ENCODE measurements at places on chromosomes 12 and 14. TPM values are rescaled to one million over a fixed set of nuclear protein-coding genes. Genes with fewer than 3 reads are reported as not detected.

GRCh38 chr12:28463396-28463795, 273.1 kb downstream of the CCDC91 start:
- no peak for DNase-seq

DNA sequence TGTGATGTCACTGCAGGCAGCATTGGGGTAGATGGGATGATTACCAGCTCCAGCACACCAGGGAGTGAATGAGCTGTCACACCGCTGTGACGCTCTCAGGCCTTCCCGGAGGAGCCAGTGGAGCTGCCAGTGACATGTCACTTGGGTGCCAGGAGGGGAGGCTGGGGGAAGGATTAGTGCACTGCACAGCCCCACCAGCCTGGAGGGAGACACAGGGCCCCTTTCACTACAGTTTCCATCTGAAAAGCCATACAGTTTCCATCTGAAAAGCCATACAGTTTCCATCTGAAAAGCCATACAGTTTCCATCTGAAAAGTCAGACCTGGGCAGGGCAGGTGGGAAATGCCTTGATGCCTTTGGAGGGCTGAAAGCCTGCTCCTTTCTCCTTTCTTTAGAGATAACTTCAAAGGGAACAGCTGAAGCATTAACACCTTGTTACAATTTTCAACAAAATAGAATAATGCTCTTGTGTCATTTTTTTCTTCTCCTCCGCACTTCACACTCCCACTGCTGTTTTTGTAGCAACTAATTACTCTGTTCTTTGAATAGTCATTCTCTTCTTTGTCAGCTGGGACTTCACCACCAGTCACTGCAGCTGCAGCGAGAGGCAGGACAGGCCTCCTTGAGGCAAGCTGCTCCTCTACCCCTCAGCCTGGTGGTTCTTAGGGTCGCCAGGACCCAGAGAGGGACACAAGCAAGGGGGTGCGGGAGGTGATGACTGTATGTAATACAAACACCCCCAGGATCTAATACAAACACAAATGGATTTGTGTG, 256.9 kb upstream of the RGS6 start:
- no peak for DNase-seq

DNA sequence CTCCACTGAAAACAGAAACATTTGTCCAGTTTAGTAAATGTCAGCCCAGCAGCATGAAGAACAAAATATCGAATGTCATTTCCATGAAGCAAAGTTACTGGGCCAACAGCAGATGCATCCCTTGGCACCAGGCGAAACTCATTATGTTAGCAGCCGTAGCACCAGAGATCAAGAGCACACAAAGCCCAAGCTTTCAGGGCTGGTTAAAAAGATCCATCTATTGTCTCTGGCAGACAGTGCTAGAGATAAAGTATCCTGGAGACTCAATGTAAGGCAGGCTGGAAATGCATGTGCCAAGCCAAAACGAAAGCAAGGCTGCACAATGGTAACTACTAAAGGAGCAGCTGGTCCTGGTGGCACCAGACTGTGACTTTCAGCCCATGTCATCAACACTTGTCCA, 120.3 kb upstream of the PLEKHG7 start:
- no peak for DNase-seq

DNA sequence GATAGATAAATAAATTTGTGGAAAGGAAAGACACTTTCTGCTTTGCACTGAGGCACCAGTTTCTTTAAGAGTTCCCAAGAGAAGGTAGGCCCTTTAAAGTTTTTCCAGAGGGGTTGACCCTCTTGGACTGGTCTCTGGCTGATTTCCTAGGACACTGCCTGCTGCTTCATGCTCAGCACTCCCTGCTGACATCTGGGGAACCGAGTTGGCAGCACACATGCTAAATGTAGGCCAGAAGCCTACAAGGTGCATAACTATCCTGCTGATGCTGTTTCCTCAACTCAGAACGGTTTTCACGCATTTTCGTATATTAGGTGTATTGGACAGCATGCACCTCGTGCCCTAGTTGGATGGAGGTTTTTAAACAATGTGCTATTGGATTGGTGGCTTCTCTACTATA, 887.2 kb upstream of the SEL1L start:
- DNase-seq, result no peak

GRCh38 chr12:54082397-54082892, 28.8 kb downstream of the HOXC4 start:
- DNase-seq, result peak; percentile 94

GRCh38 chr12:111046896-111047295, 126.5 kb upstream of the MYL2 start:
- no peak for DNase-seq

DNA sequence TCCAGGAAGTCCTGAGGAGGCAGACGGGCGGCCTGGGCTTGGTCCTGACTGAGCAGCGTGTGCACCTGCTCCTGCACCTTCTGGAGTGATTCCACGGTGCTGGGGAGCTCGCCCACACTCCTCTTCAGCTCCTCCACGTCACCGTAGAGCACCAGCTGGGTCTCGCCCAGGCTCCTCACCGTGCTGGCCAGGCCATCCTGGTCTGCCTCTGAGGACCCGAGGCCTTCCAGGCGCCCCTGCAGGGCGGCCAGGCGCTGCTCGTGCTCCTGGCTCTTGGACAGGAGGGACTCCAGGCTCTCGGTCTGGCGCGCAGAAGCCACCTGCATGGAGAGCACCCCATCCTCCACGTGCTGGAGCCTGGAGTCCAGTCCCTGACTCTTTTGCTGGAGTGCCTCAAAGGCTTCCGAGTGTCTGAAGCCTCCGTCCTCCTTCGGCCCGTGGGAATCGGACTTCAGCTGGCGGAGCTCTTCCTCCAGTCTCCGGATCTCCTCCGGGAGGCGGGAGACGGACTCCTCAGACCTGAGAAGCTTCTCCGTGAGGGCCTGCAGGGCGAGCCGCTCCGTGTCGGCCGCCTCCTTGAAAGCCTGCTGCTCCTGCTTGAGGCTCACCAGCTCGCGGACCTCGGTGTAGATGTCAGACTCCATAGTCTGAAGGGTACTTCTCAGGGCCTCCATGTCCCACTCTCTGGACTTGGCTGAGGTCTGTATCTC, 8.4 kb downstream of the CKAP4 start:
- no peak for DNase-seq

GRCh38 chr12:13599176-13599575, 382.2 kb downstream of the GRIN2B start:
- no peak for DNase-seq

- DNase-seq, result no peak
Observed at GRCh38 chr12:65818454-65819382, 5.6 kb upstream of the HMGA2 start.

GRCh38 chr12:24815114-24815423, 133.8 kb downstream of the BCAT1 start:
- no peak for DNase-seq

Gene C12orf50
- total RNA-seq, result not detected

Gene CEBPE
- 1.5 TPM for total RNA-seq

Gene INHBE
- total RNA-seq, result not detected

Gene RTL1
- total RNA-seq, result 0.99 TPM
